ENCODE measurements at places on chromosomes 1 and 21.
A peak's percentile ranks its signal among the peaks of the same experiment; 100 is the strongest.

GRCh38 chr1:209689477-209689876 lies 14.3 kb downstream of the G0S2 start:
- DNase-seq: no peak

GRCh38 chr1:181789395-181789794 lies 272.1 kb downstream of the ZNF648 start:
- no peak for DNase-seq

DNA sequence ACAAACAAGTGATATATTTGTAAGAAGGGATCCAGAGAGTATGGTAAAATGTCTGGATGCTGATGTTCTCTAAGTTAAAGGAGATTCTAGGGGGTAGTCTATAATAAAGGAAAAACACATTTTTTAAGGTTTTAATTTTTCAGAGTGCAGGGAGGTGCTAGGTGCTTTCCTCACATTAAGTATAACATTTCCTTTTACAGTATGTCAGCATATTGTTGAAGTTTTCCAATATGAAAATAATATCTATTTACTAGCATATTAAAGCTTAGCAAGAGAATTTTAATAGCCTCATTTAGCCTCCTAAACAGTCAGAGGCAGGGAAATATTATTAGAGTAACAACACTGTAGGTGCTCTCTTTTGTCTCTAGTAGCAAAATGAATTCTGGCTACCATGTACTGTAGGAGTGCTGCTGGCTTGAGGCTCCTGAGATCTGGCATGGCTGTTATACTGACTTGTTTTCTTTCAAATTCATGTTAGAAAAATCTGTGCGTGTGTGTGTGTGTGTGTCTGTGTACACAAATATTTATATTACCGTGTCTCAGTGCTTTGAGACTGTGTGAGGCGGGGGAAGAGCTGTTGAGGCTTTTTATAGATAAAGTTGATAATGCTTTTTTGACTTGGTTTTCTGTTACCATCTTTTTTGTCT lies 71.0 kb downstream of the POU2F1 start:
- DNase-seq: peak; percentile 24

- DNase-seq: no peak
Observed at GRCh38 chr1:14707531-14708445, 109.3 kb downstream of the KAZN start.

DNA sequence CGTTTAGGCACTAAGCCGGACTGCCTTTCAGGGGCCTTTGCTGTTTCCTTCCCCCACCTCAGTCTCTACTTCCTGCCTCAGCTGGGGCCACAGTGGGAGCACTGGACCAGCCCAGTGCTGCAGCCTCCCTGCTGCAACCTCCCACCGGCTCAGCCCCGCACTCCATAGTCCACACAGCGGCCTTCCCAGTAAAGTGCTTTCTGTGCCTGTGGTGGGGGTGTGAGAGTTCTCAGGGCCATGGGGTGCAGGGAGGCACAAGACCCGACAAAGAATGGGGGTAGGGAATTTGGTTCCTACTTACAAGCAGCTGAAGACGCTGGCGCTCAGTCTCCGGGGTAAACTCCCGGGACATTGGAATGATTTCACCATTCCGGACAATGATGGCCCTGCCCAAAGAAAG lies 3.5 kb downstream of the PPM1J start:
- no peak for DNase-seq

- DNase-seq: no peak
Observed at GRCh38 chr1:93595266-93595665, 86.4 kb downstream of the BCAR3 start.

DNA sequence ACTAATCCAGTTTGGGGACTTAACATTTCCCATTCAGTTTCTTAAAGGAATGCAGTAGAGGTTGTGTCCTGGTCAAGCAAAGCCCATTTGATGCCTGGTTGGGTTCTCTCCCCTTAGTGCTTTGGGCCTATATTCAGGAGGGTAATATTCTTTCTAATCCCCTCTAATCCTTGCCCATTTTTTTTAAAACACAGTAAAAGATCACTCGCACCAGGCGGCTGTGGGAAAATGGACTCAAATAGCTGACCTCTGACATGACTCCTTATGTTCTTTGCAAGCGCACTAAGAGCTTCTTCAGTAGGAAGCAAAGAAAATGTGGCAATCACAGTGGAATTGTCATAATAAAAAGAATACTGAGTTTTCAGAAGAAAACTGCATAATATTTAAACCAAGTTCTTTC lies 49.9 kb downstream of the WNT2B start:
- DNase-seq: no peak

- DNase-seq: no peak
Observed at GRCh38 chr1:77686796-77687518, 4.5 kb upstream of the ZZZ3 start.

DNA sequence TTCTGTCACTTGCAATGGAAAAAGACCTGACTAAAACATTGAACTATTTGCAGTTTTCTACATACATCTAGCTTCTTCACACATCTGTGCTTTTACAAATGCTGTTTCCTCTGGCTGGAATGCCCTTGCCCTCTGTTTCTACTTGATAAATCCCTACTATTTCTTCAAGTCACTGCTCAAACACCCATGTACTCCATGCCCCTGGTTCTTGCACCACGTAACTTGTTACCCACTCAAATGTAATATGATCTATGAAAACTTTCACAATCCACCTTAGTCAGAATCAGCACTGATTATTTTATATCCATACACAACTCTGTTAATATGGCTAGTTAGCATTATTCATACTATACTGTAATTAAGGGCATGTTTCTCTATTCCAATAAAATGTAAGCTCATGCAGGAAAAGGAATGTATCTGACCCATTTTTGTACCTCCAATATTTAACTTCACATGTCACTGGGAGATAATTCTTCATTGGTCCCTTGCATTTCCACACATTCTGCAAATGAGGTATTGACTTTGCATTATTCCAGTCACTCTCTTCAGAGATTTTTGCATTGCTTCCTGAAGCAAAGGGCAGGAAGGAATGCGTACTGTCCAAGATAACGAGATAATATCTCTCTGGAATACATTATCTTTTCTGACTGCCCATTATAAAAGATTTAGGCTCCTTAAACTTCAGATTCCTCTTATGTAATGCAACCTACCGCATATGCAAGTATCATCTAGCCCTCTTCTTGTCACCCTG lies 158.3 kb downstream of the COL24A1 start:
- DNase-seq: peak; percentile 33

DNA sequence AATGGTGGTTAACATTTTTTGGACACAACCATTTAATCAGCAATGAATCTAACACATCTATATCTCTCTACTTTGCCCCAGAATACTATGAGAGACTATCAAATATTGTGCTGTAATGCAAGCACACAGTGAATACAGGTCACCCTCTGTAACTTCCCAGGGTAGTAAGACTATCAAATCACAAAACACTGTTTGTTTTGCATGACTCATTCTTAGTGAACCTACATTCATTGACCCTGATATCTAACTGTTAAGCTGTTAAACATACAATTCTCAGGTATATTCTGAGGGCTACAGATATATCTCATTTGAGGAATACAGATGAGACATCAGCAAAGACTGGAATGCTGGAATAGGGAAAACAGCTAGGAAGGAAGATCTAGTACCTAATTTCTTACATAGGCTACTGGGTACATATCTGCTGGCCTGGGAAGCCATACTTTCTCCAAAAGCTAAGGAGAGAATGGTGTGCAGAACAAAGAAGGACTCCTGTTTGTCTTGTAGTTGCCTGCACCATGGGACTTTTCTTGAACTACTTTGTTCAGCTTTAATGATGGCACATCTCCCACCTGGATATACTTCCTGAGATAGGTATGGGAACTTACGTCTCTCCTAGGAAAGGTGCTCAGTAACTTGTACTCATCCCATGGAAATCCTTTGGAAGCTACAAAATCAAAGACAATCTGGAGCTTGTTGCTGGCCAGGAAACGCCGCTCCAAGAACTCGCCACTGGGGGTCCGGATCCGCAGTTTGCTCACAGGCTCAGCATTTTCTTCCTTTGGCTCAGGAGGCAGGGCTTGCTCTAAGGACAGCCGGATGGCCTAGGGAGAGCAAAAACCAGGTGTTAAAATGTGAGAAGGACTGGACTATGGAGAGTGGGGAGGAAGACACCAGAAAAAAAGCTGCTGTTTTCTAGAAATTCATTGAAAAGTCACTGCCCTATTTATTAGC lies 51.9 kb upstream of the DMRTA2 start:
- DNase-seq: peak; percentile 63

DNA sequence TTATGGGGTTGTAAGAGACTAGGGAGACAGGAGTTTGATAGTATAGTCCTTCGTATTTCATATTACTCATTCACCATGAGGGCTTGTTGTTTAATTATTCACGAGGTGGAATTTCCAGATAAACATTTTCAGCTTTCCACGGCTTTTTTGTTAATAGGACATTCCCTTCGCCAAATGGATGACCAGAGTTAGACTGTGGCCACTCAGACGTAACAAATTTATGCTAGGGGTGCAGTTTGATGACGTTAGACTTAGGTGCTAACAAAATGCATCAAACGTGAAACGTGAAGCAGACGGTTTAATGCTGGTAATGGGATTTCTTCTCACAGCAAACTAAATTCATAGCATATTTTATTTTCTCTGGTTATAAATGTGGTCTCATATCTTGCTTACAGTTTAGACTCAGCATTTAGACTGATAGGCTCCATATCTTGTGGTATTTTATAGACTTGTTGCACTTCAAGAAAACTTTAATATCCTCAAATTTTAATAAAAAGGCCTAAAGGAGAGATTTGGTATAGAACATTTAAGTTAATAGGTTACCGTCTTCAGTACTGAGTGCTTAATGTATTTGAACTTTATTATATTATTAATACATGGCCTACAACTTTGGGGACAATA lies 2.3 kb downstream of the DHX9 start:
- peak; percentile 50 for DNase-seq

DNA sequence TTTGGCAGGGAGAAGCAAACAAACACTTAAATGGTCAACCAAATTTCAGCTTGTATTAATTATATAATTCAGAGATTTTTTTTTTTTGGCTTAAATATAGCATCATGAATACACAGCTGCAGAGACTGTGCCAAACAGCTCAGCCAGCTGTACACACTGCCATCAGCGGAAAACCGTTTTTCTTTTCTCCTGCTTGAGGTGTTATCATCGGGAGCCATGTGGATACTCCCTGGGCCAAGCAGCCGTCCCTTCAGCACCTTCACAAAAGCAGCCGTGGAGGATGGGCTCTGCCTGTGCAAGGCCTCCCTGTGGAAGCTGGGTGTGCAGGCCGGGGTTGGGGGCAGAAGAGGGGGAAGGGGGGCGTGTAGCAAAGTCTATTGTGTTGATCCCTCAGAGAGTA lies 85.0 kb downstream of the NUF2 start:
- no peak for DNase-seq

DNA sequence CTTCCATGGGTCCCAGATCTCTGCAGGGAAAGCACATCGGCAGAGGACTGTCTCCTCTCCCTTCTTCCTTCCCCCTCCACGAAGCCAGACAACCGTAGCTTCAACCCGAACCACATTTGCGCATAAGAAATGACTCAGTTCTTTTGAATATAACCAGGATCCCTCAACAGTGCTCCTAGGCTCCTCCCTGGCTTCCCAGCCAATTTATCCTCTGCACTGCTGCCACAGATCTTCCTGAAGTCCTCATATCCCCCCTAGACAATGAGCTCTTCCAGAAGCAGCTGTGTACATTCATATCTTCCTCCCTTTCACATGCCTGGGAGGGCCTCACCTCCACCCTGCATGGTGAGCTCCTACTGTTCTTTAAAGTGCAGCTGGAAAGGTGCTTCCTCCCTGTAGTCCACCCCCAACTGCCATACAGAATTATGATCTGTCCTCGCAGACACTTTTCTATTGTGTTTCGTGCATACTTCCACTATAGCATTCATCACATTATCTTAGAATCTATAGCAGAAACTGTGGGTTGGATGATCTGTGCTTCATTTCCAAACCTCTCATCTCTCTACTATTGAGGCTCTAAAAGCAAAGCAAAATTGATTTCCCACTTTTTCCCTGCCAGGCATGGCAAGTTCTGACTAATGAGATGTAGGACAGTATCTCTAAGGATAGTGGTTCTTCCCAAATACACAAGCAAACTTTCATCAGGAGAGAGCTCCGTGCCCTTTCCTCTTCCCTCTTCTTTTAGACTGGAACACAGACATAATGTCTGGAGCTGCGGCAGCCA lies 179.3 kb upstream of the HMGB4 start:
- no peak for DNase-seq

- no peak for DNase-seq
Observed at GRCh38 chr1:19632211-19632610, 11.9 kb upstream of the NBL1 start.

GRCh38 chr1:10947181-10947580 lies 65.3 kb upstream of the TARDBP start:
- no peak for DNase-seq

DNA sequence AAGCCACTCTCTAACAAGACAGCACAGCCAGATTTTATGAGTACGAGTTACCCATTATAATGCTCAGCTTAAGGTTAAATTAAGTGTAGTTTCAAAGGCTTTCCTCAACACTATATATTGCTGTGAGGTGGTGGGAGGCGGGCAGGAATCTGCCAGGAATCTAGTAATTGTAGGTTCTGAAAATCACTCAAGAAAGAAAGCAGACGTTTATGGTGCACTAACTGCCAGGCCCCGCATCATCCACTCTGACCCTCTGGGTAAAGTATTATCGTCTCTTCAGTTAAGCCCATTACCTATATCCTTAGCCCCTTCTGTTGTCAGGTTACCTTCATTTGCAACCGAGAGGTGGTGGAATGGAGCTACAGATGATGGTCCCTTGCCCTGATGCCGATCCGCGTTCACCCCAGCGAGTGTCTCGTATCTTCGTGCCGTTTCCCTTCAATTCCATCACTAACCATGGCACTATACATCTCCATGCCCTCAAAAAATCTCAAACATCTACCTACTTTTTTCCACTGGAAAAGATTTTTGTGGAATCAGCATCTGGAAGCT lies 12.4 kb downstream of the HMGN1 start:
- no peak for DNase-seq

DNA sequence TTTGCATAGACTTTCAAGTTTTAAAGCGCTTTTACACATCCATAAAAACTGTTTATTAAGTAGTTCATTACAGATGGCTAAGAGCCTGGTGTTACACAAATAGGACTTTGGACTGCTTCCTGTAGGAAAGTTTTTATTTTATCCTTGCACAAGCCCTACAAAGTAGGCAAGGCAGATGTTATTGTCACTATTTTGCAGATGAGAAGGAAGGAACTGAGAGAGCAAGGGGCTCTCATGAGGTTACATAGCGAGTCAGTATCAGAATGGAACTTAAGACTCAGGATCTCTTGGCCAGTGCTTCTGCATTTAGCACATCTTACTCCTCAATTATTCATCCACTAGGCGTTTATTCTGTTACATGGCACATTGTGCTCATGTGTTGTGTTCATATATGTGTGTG lies 2.6 kb upstream of the MAPKAPK2 start:
- no peak for DNase-seq

DNA sequence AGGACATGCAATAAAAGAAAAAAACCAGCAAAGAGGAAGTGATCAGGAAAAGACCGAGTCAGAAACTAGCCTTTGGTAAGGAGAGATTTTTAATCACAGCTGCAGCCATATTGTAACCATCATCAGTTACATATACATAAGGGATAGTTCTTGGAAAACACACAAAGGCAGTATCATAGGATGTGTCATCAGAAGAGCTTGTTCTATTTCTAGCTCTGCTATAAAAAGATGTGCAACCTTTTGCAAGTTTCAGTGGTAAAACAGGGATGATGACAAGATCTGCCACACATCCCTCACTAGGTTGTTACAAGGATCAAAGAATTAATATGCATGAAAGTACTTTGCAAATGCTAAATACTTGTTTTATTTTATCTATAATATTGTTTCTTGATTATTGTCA lies 342.0 kb downstream of the VAV3 start:
- DNase-seq: no peak

GRCh38 chr1:42950116-42950481 lies 8.6 kb downstream of the SLC2A1 start:
- DNase-seq: peak; percentile 72
